NB4 (cell line): ENCODE measurements at places on chromosomes 3 and 15.

GRCh38 chr3:115156046-115156654 is 9.1 kb upstream of the ZBTB20 start:
- no peak for DNase-seq

DNA sequence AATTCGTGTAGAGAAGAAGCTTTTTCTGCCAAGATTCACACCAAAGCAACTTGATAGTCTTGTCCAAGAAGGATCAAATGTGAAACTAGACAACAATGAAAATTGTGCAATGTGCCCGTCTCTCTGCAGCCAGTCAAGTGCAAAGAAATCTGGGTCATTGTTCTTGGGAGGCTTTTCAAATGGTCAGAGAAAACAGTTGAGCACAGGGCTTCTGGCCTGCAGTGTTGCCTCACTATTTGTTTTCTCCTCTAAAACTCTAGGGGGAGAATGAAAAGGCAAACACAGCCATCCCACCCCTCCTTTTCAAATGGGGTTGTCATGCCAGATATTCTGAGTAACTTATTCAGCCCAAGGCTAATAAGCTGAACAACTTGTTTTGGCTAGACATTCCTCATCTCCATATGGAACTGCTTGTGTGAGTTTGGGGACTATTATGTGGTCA is 417.6 kb upstream of the CDIN1 start:
- DNase-seq = no peak

DNA sequence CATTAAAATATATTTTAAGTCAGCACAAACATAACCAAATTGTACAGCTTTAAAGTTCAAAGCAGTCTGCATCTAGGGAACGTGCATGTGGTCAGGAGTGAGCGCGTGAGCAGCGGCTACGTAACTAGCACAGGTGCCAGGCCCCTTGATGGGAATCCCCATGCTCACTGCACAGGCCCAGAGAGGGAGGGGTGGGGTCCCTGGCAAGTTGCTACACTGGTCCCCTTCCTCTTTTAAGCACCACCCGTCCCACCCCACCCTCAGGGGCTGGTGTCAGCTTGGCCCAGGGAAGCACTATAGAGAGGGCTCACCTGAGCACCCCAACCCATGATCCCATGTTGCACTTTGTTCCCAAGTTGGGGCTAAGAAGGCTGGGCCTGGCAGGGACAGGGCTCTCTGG is 835 bp upstream of the GMPPB start:
- no peak for DNase-seq

DNA sequence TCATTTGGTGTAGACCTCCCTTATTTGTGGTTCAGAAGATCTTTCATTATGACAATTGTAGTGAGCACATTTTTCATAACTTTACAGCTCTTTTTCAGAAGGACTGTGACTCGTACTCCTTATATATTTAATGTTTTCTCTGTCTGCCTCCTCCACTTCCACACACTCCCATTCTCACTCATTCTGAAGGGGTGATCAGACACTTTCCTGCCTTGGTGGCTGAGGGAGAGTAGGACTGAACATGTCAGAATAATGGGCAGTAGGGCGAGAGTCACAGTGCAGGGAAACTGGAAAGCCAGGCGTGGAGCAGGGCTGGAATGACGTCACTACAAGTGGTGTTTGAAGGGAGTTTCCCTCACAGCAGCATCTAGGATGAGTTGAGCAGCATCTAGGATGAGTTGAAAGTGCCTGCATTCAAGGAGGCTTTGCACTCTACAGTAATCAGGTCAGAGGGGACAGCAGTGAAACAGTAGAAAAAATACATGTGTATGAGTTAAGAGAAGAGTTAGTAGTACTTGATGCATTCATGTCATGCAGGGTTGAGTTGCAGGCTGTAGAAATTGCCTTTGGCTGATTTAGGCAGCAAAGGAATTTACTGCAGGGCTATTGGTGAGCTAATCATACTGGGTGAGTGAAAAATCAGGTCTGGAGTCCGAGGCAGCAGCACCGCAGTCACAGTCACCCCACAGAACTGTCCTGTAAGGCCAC is 36.3 kb upstream of the FBXL22 start:
- DNase-seq = no peak

- no peak for DNase-seq
These were observed 222.0 kb downstream of the MCTP2 start for GRCh38 chr15:94453227-94453988.
